ENCODE measurements at places on chromosomes 5 and 9. TPM values are rescaled to one million over a fixed set of nuclear protein-coding genes. Genes with fewer than 3 reads are reported as not detected.

DNA sequence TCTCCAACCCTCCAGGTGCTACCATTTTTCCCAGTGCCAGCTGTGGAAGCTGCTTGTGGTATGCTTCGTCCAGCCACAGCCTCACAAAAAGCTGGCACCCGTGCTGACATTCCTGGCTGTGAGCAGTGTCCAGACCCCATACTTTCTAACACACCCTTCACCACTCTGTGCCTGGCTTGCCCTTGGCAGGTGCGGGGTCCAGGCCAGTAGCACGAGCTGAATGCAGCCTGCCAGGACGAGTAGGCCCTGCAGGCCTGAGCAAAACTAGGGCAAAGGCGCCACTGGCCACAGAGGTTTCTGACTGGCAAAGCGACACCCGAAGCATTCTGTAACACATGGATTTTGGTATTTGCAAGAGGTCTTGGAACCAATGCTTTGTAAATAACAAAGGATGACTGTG lies 26.0 kb upstream of the GHR start:
- H3K27ac ChIP-seq: no peak overlapping the region
- peaks cover 5% of the 10 kb centered on the region for H3K36me3 ChIP-seq
- no peaks in the 10 kb centered on the region for H3K4me1 ChIP-seq

Gene SLC6A3
- total RNA-seq: not detected

GRCh38 chr5:80152778-80153177 lies 103.1 kb downstream of the SERINC5 start:
- DNase-seq: no peak
- H3K4me3 ChIP-seq: no peak overlapping the region
- no peaks in the 10 kb centered on the region for H3K4me1 ChIP-seq
- no peaks in the 10 kb centered on the region for H3K36me3 ChIP-seq

DNA sequence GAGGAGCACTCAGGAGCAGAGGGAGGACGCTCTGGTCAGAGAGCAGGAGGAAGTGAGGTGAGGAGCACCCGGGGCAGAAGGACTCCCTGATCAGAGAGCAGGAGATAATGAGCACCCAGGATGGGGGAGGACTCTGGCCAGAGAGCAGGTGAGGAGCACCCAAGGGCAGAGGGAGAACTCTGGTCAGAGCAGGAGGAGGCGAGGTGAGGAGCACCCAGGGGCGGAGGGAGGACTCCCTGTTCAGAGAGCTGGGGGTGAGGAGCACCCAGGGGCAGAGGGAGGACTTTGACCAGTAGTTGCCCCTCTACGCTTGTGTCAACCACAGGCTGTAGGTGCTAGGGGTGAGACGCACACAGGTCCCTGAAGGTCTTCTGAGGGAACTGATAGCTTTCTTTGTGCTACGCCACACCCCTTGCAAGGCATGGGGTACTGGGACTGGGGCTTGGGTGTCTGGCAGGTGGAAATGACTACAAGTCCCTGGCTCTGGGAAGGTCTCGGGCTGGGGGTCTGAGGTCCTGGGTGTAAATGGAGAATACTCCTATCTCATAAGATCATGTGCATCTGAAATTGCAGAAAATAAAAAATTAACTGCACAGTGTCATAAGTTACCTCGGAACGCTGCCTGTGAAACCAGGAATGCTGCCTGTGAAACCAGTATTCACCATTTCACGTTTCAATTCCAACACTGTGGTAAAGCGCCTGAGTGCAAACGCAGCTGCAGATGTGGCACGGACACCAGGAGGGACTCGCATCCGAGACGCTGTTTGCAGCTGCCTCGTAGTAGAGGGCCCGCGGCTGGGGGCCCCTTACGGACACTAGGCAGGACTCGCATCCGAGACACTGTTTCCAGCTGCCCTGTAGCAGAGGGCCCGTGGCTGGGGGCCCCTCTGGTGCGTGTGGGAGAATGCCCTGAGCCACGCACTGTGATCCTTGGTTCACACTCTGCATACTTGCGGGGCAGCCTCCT lies 27.0 kb upstream of the SLC6A3 start:
- H3K27me3 ChIP-seq: no peaks in the 10 kb centered on the region
- peaks cover 16% of the 10 kb centered on the region for H3K4me1 ChIP-seq
- peaks cover 6% of the 10 kb centered on the region for H3K36me3 ChIP-seq

Gene TAF11L5
- not detected for total RNA-seq

Gene RETREG1
- 0.81 TPM for total RNA-seq

Gene FOXD1
- 2.0 TPM for total RNA-seq

Gene LHX6
- total RNA-seq: not detected

Gene PPP2R2B
- total RNA-seq: 20.0 TPM

Gene GABRA6
- not detected for total RNA-seq

GRCh38 chr5:107388141-107388861 lies 282.4 kb downstream of the EFNA5 start:
- H3K36me3 ChIP-seq: no peaks in the 10 kb centered on the region
- H3K4me1 ChIP-seq: peaks cover 39% of the 10 kb centered on the region
- no peaks in the 10 kb centered on the region for H3K27me3 ChIP-seq
- peak overlapping the region; percentile 95 for H3K4me3 ChIP-seq
- peak; percentile 63 for DNase-seq
- H3K27ac ChIP-seq: peak overlapping the region; percentile 99

- no peak overlapping the region for H3K4me3 ChIP-seq
- no peak for DNase-seq
- H3K27ac ChIP-seq: no peak overlapping the region
- H3K27me3 ChIP-seq: peaks cover 9% of the 10 kb centered on the region
Observed at GRCh38 chr9:111798786-111799185, 4.0 kb upstream of the SHOC1 start.

DNA sequence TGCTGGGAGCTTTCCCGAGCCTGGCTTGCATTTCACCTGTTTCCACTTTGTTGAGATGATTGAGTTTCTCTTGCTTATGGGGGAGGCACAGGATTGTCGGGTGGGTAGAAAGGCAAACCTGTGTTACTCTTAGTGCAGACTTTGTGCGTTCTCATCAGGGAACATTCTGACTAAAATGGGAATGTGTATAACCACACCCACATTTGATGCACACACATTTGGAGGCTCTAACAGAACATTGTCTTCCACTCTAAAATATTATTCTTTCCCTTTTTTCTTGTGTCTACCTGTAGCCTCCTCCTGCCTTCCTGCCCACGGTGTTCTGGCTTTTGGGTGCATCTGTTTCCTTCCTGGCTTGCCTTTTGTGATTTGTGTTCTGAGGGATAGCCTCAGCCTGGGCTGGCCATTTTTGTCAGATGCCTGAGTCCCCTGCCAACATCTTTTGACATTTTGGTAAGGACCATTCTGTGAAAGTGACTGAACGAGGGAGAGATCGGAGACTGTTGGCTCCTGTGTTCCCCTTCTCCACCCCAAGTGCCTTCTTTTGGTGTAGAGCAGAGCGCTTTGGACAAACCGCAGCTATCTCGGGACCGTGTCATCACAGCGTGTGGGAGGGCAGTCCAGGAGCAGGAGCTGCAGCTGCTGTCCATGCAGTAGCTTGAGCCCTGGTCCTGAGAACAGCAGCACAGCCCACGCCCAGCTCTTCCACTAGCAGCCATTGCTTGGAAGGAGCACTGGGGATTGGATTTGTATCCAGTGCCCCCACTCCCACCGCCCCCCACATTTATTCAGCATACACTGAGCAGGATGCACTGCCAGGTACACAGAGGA lies 101.4 kb downstream of the ARHGAP26 start:
- peaks cover 51% of the 10 kb centered on the region for H3K4me1 ChIP-seq
- DNase-seq: no peak
- H3K27ac ChIP-seq: no peak overlapping the region
- no peaks in the 10 kb centered on the region for H3K27me3 ChIP-seq
- no peak overlapping the region for H3K4me3 ChIP-seq
- H3K36me3 ChIP-seq: no peaks in the 10 kb centered on the region

Gene GCNT1
- 8.1 TPM for total RNA-seq

GRCh38 chr5:110351430-110351829 lies 375.0 kb downstream of the TMEM232 start:
- no peak overlapping the region for H3K4me3 ChIP-seq
- H3K27ac ChIP-seq: no peak overlapping the region
- no peak for DNase-seq
- no peaks in the 10 kb centered on the region for H3K4me1 ChIP-seq

Gene ENTREP1
- not detected for total RNA-seq

Gene SPATA31A3
- total RNA-seq: not detected

DNA sequence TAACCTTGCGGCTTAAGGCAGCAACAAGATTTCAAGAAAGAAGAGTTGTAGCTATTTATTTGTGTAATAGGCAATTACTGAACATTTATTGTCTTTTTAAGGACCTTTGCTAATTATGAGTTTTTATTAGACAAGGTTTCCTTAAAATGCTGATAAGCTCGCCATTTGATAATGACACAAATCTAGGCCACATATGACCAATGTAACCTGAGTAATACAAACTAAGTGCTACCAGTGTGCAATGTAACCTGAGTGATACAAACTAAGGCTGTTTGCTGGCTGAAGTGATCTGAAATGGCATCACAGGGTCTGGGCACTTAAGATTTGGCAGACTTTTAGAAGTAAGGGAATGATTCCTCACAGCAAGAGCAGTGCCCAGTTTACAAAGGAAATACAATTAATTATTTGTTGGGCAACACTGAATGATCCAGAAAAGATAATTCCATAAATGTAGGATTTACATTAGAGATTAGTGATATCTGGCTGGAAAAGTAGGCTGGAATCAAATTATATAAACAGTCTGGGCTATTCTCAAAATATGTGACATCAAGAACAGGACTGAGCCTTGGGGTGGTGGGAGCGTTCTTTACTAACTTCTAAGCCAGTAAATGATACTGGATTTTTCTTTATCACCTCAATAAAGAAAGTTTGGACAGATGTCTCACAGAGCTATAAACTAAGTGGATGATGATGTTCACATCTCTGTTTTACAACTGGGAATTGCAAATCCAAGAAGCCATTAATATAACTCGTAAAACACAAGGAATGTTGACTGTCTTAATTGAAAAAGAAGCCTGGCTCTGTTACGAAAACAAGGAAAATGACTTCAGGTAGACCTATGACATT lies 54.8 kb downstream of the MRPS27 start:
- peaks cover 4% of the 10 kb centered on the region for H3K36me3 ChIP-seq
- H3K27me3 ChIP-seq: no peaks in the 10 kb centered on the region
- DNase-seq: no peak
- no peak overlapping the region for H3K27ac ChIP-seq
- no peak overlapping the region for H3K4me3 ChIP-seq

DNA sequence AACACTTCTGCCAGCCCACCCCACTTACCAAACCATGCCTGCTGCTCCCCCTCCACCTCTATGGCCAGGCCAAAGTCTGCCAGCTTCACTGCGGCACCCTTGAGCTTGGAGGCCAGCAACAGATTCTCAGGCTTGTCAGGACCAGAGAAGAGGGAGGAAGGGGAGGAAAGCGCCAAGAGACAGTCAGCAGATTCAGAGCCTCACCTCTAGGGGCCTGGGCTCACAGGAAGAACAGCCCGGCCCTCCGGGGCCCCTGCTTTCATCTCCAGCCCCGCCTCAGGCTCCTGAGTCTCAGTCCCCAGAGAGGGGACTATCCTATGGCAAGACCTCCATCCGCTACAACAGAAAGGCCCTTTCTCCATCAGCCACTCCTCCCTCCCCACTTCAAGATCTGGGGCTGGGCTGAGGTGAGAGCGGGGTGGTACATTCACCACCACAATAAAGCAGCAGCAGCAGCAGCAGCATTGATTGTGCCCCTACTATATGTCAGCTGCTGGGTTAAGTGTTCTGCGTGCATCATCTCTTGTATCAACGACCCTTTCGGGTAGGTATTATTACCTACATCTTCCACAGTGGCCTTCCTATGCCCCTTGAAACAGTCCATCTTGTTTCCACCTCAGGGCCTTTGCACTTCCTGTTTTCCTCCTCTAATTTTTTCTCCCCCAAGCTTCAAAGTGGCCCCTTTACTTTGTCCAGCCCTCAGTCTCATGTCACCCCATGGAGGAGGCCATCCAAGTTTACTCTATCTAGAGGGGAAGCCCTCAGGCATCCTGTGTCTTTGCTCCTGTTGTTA lies 36.0 kb downstream of the CAMK2A start:
- no peak overlapping the region for H3K4me3 ChIP-seq
- no peaks in the 10 kb centered on the region for H3K27me3 ChIP-seq
- no peak for DNase-seq
- H3K36me3 ChIP-seq: no peaks in the 10 kb centered on the region
- no peaks in the 10 kb centered on the region for H3K4me1 ChIP-seq

GRCh38 chr9:107292821-107293542 lies 9.9 kb downstream of the RAD23B start:
- H3K27me3 ChIP-seq: no peaks in the 10 kb centered on the region
- peaks cover 54% of the 10 kb centered on the region for H3K4me1 ChIP-seq
- DNase-seq: no peak
- no peak overlapping the region for H3K27ac ChIP-seq
- H3K4me3 ChIP-seq: no peak overlapping the region

All from natural killer cell treated with Interleukin-12 subunit alpha and Interleukin-12 subunit beta and Interleukin-15 and Interleukin-18, amount 100 ng/mL, for 72 hours (primary cell).